ENCODE measurements at places on chromosomes 7 and 10.

DNA sequence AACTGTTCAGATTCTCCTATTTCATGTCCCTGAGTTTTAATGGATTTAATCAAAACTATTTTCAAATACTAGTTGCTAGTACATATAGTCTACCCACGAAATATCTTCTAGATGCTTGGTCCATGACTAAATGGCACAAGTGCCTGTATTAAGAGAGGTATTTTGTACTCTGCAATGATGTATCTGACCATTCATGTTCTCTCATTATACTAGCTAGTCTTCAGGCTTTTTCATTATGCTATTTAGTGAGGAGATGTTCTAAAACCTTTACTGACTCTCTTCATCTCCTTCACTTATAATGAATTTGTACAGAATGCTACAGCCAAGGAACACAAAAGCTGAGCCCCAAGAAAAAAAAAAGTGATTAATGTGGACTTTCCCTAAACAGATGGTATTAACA lies 222.5 kb downstream of the AHR start:
- DNase-seq: no peak

GRCh38 chr7:1825897-1826741 lies 156.0 kb downstream of the ELFN1 start:
- DNase-seq: no peak

- no peak for DNase-seq
Measured at GRCh38 chr7:85734823-85735222, 548.0 kb upstream of the SEMA3D start.

- DNase-seq: no peak
Measured at GRCh38 chr10:96588616-96589419, 2.0 kb upstream of the TM9SF3 start.

GRCh38 chr7:97269741-97270140 lies 152.2 kb downstream of the SDHAF3 start:
- peak; percentile 3 for DNase-seq

DNA sequence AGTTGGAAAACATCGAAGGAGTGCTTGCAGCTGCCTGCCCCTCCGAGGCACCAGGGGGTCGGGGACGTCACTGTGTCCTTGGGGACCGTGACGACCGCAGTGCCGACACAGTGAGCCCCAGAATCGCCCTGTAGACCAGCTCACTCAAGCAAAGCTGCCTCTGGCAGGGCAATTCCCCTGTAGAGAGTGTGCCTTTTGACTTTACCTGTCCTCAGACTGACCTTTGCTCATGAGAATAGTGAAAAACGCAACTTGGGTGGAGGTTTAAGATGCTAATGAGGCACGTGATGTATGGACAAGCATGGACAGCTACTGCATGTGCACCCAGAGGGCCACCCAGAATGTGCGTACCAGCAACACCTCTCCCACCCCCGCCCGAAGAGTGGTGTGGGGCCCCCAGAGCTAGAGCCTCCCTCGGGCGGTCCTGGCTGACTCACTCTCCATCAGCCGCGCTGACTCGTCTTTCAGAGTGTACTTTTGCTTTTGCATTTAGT lies 271.9 kb downstream of the ADARB2 start:
- DNase-seq: no peak

DNA sequence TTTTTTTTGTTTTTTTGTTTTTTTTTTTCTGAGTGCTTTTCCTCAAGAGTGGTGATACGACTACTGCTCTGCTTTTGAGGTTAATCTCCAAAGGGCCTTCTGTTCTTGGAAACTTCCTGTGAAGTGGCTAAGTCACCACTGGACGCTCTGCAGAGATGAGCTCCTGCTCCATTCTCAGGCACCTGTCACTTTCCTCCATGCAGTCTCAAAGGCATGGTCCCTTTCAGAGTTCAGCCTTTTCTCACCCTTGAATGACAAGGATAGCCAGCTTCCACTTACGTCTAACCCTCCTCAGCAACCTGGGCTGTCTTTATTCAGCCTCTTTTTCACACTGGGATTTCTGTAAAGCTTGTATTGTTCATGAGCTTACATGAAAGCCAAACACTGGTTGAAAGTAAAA lies 65.8 kb downstream of the BMPER start:
- no peak for DNase-seq

DNA sequence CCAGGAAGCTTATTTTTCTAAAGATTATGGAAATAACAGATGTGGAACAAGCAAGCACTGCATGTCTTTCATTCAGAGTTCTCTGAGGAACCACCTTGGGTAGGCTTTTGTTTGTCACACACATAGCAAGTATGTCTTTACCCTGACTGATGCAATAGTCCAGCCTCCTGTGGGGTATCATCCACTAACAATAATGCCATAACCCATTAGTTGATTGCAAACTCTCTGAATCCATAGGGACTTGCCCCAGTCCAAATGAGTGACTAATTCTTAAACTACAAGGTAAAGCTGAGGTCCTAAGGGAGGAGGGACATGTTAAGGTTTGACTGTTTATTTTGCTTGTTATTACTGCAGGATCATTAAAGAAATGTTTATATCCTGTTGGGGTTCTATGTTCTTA lies 151.4 kb upstream of the PRPS1L1 start:
- no peak for DNase-seq

DNA sequence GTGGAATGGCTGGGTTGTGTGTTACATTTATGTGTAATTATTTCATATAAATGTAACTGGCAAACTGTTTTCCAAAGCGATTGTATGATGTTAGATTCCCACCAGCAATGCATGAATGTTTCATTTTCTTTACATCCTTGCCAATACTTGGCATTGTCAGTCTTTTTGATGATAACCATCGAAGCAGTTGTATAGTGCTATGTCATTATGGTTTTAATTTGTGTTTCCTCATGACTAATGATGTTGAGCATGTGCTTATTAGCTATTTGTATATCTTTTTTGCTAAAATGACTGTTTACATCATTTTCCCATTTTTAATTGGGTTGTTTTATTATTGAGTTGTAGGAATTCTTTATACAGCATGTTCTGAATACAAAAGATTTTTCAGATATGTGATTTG lies 22.3 kb downstream of the AHCYL2 start:
- no peak for DNase-seq

- no peak for DNase-seq
Measured at GRCh38 chr10:43952760-43953159, 304.1 kb upstream of the ZNF32 start.

- no peak for DNase-seq
Measured at GRCh38 chr10:124689911-124690498, 54.2 kb downstream of the FAM53B start.

DNA sequence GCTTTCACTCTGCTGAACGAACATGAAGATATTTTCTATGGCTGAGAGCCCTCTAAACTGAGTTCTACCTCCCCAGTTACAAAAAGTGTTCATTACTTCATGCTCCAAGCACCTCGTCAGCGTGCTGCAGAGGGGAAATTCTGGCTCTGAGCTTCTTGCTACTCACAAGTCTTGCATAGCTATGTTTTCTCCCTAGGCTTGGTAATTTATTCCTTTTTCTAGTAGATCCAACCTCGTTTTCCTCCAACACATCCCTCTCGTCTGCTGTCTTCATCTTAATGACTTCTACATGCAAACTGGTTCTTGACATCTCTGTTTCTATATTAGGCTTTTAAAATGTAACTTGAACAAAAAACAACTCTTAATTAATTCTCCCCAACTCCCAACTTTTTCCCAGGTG lies 1034.5 kb downstream of the REEP3 start:
- DNase-seq: no peak

GRCh38 chr10:5940807-5941218 lies 36.5 kb downstream of the IL15RA start:
- no peak for DNase-seq

- DNase-seq: no peak
Measured at GRCh38 chr7:45684910-45685618, 110.9 kb downstream of the ADCY1 start.

GRCh38 chr10:77782328-77783061 lies 144.1 kb downstream of the DLG5 start:
- DNase-seq: no peak

- DNase-seq: no peak
Measured at GRCh38 chr10:74213571-74214162, 62.6 kb downstream of the ADK start.

GRCh38 chr7:138008588-138009349 lies 6.9 kb upstream of the CREB3L2 start:
- no peak for DNase-seq

DNA sequence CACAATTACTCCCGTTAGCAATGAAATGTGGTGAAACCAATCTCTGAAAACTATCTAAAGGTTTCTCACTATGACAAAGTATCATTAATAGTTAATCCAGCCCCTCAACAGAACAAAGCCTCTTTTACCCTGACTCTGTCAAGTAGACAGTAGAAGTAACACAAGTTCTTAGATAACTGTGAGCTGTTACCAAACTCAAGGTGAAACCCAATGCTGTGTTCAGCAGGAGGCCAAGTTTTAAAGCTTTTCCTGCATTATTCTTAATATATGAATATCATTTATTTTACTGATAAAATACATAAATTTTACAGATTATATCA lies 109.1 kb downstream of the SRPK2 start:
- no peak for DNase-seq

DNA sequence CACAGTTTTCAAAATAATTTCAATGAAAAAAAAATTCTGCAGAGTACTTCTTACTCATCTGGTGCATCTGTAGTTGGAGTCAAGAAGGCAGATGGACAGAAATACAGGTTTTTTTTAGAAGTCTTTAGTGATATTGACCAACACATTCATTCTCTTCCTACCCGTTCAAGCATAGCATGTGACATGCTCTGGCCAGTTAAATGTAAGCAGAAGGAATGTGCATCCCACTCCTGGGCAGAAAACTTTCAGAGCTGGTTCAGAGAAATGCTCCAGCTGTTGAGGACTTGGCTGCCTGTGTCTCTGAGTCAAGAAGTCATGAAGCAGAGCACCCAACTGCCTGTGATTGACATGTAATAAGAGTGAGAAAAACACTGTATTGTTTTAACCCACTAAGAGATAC lies 665.3 kb upstream of the IGFBP3 start:
- DNase-seq: no peak

GRCh38 chr7:157877298-157878090 lies 540.7 kb downstream of the DNAJB6 start:
- DNase-seq: no peak

GRCh38 chr10:106083572-106083971 lies 1080.9 kb downstream of the SORCS1 start:
- no peak for DNase-seq

- no peak for DNase-seq
Measured at GRCh38 chr10:86295351-86295750, 71.2 kb downstream of the GRID1 start.

DNA sequence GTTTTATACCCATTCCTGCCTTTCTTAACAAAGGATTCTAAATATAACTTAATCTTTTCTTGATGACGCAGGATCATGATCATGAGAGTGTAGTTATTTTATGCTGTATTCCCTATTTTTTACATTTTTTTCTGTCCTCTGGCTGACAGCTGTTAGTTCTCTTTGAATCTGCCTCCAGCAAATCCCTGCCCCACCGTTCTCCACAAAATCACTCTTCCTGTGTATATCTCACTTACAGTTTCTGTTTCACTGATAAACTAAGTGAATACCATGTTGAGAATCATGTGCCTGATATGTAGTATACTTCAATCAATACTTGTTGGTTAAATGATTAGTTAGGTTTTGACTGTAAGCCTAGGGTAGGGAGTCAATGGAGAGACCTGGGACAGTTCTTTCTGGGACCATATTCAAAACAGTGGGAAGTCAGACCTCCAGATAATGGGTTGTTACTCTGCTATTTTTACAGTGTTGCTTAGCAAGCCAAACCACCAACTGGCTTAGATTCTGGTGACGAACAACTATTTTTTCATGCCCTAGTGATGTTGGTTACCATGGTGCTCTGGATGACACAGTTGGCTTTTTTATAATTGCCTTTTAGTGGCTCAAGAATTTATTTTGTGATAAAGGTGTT lies 12.8 kb downstream of the CNNM1 start:
- no peak for DNase-seq

DNA sequence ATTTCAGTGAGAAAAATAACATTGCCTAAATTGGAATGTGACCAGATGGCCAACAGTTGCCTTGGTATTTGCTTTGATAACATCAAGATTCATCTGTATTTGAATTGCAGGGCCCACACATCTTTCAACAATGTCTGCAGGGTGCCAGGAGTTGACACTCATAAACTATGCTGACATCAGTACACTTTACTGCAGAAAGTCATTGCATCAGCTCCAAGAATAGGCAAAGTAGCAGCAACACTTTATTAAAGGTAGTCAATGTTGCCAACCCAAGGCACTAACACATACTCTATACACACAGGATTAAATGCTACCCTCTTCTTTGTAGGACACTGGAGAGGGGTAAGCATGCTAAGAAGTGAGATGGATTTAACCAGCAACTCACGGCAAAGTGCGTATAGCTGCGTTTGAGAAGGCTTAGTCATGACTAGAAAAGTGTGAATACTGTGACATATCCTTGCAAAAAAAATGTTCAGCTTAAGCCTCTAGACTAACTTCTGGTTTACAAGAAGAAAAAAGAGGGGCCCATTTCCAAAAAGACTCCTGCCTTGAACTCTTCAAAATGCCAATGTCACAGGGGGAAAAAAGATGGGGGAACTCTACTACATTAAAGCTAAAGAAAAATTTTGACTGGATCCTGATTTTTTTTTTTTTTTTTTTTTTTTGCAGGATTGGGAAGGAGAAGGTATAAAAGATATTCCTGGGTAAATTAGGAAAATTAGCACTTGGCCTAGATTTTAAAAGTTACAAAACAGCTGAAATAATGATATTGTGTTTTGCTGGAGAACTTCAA lies 2.2 kb downstream of the BBIP1 start:
- DNase-seq: no peak

- DNase-seq: no peak
Measured at GRCh38 chr7:110988890-110989501, 101.9 kb upstream of the LRRN3 start.

GRCh38 chr7:154874409-154875113 lies 128.4 kb downstream of the PAXIP1 start:
- no peak for DNase-seq

- no peak for DNase-seq
Measured at GRCh38 chr10:1130226-1130625, 74.0 kb downstream of the WDR37 start.
